ENCODE measurements at places on chromosomes 1 and 21.

GRCh38 chr21:42319376-42319775 lies 4.2 kb upstream of the TFF3 start:
- DNase-seq = no peak

GRCh38 chr1:966704-967300 lies 520 bp downstream of the PLEKHN1 start:
- DNase-seq = peak; percentile 83

DNA sequence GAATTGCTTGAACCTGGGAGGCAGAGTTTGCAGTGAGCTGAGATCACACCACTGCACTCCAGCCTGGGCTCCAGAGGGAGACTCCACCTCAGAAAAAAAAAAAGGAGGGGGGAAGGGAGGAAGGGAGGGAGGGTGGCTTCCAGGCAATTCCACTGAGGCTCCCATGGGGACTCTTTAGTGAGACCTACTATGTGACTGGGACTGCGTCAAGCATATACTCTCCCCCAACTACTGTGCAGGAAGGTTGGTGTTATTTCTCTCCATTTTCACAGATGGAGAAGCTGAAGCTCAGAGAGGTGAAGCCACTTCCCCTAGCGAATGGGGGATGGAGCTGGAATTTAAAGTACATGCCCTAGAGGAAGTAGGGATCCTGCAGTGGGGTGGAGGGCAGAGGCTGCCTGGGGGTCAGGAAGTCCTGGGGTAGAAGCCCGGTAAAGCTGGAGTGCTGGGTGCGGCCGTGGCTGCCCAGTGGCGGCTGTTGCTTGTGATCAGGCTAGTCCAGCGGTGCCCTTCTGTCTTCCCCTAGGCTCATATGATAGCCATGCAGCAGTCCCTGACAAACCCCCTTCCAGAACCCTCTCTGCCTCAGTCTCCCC lies 40.3 kb downstream of the RAP1GAP start:
- no peak for DNase-seq

- no peak for DNase-seq
Measured at GRCh38 chr1:220691053-220691684, 1.0 kb downstream of the C1orf115 start.

GRCh38 chr1:90786709-90787108 lies 69.6 kb upstream of the BARHL2 start:
- no peak for DNase-seq

DNA sequence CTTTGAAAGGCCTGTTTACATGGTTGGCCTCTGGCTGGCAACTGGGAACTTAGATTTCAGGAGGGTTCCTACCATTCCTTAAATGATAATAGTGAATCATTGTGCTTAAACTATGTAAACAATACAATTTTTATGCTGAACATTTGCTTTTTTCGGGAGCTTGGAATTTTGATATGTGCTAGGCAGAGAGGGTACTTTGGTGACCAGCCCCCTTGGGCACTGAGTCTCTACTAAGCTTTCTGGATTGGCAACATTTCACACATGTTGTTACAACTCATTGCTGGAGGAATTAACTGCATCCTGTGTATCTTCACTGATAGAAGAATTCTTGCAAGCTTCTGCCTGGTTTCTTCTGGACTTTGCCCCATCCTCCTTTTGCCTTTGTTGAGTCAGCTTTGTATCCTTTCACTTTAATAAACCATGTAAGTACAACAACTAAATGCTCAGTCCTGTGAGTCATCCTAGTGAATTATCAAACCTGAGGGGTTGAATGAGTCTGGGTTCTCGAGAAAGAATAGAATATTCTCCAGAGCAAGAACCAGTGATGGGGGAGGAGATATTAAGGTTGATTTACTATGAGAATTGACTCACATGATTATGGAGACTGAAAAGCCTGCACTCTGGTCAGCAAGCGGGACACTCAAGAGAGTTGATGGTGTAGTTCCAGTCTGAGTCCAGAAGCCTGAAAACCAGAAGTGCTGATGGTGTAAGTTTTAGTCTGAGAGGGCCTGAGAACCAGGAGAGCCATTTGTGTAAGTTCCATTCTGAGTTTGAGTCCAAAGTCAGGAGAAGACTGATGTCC lies 3.1 kb upstream of the SLC16A4 start:
- DNase-seq = peak; percentile 94

- peak; percentile 40 for DNase-seq
Measured at GRCh38 chr21:20997636-20998455, at the start of gene NCAM2. TSS of gene NCAM2 (plus strand) at chr21:20998409.

GRCh38 chr1:93399781-93400180 lies 48.1 kb upstream of the FNBP1L start:
- DNase-seq = no peak

GRCh38 chr1:219664310-219665029 lies 51.6 kb upstream of the ZC3H11B start:
- DNase-seq = no peak

DNA sequence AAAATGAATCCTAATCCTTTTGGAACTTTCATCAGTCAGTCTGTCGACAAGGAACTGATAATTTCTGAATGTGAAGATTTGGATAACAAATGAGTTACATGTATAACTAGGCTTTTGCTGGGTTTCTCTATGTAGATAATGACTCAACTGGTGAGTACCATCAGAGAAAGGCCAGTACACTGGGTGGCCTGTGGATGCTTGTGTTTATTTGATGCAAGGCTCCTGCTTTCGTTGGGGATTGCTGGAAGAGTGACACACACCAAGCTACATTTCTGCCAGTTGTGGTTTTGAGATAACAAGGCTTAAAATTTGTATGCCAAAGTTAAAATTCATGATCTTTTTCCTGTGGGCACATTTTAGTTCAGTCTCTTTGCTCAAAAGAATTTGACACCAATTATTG lies 115.7 kb upstream of the UBE2U start:
- DNase-seq = peak; percentile 87

- peak; percentile 80 for DNase-seq
Measured at GRCh38 chr1:22861764-22862440, 110.8 kb downstream of the LACTBL1 start.

- no peak for DNase-seq
Measured at GRCh38 chr21:46154955-46155513, 345 bp downstream of the FTCD start.

DNA sequence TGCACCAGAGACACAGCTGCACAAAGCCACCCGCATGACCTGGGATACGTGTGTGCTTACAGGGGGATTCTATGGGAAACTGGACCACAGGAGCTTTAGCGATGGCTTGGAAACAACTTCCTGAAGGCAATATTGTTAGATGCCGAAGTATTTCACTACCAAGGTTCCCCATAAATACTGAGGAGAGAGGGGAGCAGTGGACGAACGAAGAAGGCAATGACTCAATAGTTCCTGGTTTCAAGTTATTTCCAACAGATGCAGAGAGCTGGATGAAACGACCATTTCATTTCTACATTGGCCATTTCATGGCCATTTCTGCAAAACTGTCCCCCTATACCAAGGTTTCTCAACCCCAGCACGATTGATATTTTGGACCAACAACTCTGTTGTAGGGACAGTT lies 61.3 kb downstream of the CD34 start:
- no peak for DNase-seq

GRCh38 chr1:8418301-8418700 lies 100.4 kb downstream of the SLC45A1 start:
- DNase-seq = no peak

DNA sequence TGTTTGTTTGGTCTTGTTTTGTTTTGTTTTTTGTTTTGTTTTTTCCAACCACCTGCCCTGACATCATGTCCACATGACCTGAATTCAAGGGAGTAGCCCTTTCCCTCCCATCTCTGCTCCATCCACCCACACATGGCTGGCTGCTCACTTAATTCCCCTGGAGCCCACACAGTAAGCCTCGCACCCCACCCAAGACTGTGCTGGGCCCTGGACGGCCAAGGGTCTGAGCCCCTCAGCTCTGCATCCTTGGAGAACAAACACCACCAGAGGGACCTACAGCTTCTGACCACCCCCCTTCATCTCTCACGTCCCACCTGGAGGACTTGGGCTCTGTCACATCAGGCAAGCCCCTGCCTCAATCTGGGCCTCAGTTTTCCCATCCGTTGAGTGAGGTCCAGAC lies 39.1 kb downstream of the MATN1 start:
- no peak for DNase-seq

- peak; percentile 88 for DNase-seq
Measured at GRCh38 chr21:26070822-26071425, 99.6 kb downstream of the APP start.

DNA sequence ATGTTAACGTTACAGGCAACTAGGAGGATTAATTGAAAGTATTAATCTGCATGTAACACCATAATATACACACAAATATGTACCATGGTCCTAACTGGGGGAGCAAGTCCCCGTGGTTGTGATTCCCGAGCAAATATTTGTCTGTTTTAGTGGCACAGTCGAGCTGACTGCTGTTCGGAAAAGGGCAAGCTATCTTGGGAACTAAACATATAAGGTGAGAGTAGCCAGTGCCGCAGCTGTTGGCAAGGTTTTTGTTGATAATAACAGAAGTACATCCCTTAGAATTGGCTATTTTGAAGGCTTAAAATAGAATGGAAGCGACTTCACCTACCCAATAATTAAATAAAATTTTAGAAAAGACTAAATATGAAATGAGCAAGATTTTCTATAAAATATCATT lies 45.5 kb downstream of the UCHL5 start:
- DNase-seq = no peak

- peak; percentile 71 for DNase-seq
Measured at GRCh38 chr1:197775282-197776262, at the start of gene DENND1B. TSS of gene DENND1B (minus strand) at chr1:197775480. CDS start at chr1:197775155, 325 bp downstream.

DNA sequence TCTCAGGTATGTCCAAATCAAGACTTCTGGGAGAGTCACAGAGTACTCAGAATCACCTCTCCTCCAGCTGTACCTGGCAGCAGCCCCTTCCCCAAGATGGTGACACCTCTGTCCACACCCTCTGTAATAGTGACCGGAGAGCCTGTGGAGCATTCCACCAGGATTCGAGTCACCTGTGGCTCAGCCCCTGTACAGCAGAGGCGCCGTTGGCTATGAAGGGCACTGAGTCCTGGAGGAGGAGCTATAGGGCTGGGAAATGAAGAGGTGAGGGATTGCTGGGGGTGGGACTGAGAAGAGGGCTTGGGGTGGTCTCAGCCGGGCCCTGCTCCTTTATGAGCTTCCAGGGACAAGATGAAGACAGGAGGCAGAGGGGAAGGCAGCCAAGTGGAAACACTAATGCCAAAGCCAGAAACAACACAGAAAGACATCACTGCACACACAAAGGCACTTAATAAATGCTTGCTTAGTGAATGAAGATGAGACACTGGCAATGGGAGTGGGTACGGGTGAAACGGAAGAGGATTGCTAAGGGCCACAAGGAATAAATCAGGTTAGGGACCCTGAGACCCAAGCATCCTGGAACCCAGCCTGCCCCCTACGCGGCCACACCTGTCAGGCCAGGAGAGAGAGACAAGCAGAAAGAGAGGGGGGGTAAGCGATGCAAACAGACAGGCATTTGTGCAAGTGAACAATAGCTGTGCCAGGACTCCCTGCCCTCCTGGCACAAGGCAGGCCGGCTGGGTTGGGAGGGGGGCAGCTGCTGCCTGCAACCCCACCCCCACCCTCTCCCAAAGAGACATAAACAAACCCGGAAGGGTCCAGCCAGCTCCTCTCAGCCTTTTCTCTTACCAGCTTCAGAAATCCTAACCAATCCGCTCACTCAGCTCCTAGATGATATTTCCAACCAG lies 3.9 kb downstream of the ARHGEF2 start:
- no peak for DNase-seq

GRCh38 chr1:218182455-218182854 lies 102.6 kb upstream of the RRP15 start:
- DNase-seq = peak; percentile 27

DNA sequence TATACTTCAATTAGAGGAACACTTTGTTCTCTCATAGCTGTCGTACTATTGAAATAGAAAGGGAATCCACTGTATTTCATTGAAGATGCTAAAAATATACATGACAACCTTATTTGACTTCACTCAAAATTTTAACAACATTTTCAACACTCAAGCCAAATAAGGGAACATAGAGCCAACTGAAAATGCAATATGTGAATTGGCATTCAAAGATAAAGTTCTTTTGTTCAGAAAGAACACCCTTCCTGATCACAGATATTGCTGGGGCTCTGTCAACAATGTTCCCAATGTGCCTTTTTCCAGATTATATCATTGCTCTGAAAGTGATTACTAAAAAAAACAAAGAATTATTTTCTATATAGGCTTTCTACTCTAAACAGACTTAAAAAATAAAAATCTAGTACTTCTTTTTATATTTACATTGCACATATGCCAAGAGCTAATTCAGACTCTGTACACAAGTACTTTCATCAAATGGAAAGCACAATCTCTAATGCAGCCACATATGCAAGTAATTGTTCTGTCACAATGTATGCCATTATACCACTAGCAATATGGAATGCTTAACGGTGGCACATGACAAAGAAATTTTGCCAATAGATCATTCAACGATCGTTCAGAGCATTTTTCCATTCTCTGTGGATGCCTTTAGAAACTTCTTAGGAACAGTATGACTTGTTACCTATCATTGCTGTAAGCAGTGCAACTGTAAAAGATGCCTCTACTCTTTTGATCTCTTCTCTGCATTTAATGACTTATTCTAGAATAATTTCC lies 171.0 kb downstream of the EIF4G3 start:
- DNase-seq = no peak

GRCh38 chr1:193785850-193786420 lies 599.5 kb upstream of the B3GALT2 start:
- no peak for DNase-seq

DNA sequence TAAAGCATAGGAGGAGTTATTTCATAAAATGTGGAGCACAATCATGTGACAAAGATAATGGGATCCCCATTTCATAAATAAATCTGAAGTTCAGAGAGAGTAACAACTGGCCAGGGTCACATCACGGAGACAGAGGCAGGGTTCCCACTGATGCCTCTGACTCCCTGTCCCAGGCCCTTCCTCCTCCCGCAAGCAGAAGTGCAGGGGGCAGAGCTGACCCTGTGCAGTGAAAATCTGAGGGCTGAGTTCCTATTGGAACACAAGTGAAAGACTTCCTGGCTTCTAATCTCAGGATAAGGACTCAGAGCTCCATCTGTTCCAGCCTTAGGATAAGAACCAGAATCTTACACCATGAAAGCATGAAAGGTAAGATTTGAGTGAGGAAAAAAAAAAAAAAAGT lies 22.0 kb downstream of the SELL start:
- DNase-seq = no peak

- no peak for DNase-seq
Measured at GRCh38 chr1:6688001-6688400, 13.6 kb downstream of the DNAJC11 start.

GRCh38 chr1:110771245-110772022 lies 96.7 kb upstream of the KCNA3 start:
- DNase-seq = no peak

DNA sequence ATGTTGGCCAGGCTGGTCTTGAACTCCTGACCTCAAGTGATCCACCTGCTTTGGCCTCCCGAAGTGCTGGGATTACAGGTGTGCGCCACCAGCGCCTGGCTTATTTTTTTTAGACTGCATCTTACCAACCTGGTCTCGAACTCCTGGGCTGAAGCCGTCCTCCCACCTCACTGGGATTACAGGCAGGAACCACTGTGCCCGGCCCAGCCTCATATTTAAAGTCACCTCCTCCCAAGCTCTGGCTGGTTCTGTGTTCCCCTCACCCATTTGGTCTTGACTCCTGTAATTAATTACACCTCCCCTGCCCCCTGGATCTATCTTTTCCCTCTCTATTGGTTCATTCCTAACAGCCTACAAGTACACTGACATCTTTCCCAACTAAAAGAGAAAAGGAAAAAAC lies 1.7 kb upstream of the EXOSC10 start:
- no peak for DNase-seq
